Stimulated activated CD4-positive, alpha-beta T cell treated with anti-CD3 and anti-CD28 coated beads, Interleukin-1b, Interleukin-23, amount 100 ng/mL, for 24 hours (primary cell): ENCODE measurements at places on chromosomes 16 and 17.
A peak's percentile ranks its signal among the peaks of the same experiment; 100 is the strongest.

GRCh38 chr16:88045820-88046303 is 94.6 kb downstream of the BANP start:
- DNase-seq: no peak

- no peak for DNase-seq
These were observed 1.5 kb downstream of the GGA2 start for GRCh38 chr16:23508589-23509440.

DNA sequence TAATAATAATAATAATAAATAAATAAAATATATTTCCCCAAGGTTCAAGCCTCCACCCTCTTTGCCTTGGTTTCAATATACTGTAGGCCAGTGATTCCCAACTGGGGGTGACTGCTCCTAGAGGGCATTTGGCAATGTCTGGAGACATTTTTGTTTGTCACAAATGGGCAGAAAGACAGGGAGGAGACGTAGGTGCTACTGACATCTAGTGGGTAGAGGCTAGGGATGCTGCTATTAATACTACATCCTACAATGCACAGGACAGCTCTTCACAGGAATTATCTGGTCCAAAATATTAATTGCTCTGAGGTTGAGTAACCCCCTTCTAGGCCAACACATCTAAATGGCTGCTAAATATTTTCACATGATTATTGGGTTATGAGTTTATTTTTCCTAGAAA is 12.8 kb upstream of the PRR14 start:
- no peak for DNase-seq

DNA sequence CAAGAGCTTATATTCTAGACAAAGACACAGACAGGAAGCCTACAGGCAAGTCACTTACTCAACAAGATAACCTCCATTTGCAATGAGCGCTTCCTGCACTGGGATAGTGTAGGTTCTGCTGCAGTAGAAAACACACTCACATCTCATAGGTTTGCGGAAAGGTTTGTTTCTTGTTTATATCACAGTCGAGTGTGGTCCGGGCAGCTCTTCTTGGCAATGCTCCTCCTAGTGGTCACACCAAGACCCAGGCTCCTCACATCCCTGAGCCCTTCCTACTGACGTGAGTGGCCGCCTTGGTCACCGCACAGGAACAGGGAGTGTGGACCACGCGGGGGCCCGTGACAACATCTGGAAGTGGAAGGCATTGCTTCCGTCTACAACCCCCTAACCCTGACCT is 48.0 kb upstream of the RBFOX3 start:
- no peak for DNase-seq

- no peak for DNase-seq
These were observed 1.0 kb upstream of the HLF start for GRCh38 chr17:55263569-55264277.

- no peak for DNase-seq
These were observed 38.0 kb downstream of the CUEDC1 start for GRCh38 chr17:57916925-57917858.

GRCh38 chr17:10744501-10745000 is 14.7 kb upstream of the TMEM220 start:
- no peak for DNase-seq

DNA sequence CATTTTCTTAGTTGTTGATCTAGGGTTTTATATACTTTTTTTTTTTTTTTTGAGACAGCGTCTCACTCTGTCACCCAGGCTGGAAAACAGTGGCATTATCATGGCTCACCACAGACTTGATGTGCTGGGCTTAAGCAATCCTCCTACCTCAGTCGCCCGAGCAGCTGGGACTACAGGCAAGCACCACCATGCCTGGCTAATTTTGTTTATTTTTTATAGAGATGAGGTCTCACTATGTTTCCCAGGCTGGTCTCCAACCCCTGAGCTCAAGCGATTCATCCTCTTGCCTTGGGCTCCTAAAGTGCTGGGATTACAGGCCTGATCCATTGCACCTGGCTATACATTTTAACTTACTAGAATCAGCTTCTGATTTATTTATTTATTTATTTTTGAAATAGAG is 34.2 kb upstream of the ATP2A3 start:
- no peak for DNase-seq

DNA sequence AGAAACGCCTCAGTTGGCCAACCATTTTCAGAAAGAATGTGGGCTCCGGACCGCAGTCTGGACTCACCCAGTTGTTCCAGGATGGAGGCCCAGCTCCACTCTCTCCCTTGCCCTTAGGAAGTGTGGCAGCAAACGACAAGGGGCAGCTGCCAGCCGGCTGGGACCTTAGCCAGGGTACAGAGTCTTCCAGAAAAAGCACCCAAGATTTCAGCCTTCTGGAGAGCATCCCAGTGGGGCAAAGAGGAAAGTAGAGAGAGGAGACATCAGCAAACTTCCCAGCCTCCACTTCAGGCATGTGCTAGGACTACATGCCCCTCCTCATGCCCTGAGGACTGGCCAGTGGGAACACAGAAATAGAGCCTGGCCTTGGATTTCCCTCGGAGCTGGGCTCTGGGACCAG is 56.8 kb upstream of the SCNN1B start:
- no peak for DNase-seq

DNA sequence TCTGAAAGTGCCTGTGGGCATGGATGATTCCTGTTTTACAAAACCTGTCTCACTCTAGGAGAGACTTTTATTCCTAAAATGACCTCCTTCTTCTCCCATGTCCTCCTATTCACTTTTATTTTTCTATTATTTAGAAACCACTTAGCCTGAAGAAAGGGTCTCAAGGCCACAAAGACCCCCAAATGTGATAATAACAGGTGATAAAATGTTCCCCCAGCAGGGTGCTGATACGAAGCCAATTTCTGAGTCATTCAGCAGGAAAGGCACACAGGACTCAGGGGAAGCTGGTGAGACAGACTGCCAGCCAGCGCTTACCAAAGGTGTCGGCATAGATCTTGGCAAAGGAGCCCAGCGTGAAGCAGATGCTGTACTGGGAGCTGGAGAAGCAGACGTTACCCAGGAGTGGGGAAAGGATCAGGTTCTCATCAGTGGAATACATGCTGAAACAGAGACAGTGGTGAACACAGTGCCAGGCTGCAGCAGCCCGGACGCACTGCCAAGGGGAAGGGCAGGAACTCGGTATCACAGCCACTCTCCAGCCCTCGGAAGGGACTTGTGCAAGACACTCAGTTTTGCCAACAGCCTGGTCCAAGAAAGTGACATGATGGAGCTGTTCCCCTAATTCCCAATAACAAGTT is 24.6 kb downstream of the HIGD1B start:
- no peak for DNase-seq

- no peak for DNase-seq
These were observed 69.7 kb downstream of the TANC2 start for GRCh38 chr17:63035695-63036094.

DNA sequence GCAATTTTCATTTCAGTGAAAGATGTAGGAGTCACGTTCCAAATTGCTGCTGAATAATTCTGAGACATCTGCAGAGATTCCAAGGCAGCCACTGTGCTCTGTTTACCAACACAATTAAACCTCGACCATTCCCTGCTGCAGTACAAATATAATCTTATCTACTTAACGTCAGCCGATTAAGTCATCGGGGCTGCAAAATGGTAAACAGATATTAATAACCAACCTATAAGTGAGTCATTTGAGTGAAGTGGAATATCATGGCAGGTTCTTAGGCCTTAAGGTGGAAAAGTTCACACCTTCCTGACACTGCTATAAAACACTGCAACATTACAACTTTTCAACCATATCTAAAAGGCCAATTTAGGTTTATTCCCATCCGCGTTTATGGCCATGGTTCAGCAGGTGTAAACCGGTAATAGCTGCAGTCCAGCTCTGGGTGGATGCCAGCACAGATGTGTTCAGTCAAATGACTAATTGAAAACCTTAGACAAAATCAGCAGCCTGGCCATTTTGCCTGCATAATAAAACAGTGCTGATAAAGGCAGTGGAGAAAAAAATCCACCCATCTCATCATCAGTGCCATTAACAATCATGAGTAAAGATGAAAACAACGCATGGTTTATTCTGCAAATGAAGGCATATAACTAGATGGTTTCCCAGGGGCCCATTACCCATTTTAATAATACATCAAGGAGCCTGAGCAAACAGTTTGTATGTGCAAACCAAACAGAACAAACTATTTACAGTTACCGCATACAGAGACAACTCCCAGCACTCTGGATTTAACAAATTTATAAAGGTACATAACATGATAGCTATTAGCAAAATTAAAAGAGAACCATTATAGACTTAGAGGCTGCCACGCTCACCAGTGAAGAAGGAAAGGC is 202.9 kb upstream of the IRX3 start:
- DNase-seq: no peak

DNA sequence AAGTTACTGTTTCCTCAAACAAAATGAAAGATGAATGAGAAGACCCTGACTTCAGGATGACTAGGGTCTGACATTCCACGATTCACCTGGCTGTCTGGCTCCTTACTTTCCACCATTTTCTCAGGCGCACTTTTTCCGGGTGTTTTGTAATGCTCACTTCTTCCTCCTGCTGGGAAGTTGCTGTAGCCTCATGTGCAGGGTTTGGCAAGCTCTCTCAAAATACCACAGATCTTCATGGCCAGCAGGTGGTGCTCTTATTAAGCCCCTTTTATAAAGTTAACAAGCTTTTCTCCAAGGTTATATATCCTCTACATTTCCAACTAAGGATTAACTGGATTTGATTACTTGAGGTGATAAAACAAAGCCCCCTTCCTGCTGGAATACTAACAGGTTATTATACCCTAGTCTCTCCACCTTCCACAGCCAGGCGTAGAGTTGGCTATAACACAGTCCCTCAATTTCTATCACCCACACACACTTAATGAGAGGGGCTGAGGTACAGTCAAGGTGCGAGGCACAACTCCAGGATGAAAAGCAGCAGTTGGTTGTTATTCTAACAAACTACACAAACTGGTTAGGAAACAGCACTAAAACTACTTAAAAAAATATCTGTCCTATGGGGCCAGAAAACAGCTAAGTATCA is 45.4 kb downstream of the STH start:
- DNase-seq: peak; percentile 15
